ENCODE measurements at places on chromosomes 3 and 15.
A peak's percentile ranks its signal among the peaks of the same experiment; 100 is the strongest.

DNA sequence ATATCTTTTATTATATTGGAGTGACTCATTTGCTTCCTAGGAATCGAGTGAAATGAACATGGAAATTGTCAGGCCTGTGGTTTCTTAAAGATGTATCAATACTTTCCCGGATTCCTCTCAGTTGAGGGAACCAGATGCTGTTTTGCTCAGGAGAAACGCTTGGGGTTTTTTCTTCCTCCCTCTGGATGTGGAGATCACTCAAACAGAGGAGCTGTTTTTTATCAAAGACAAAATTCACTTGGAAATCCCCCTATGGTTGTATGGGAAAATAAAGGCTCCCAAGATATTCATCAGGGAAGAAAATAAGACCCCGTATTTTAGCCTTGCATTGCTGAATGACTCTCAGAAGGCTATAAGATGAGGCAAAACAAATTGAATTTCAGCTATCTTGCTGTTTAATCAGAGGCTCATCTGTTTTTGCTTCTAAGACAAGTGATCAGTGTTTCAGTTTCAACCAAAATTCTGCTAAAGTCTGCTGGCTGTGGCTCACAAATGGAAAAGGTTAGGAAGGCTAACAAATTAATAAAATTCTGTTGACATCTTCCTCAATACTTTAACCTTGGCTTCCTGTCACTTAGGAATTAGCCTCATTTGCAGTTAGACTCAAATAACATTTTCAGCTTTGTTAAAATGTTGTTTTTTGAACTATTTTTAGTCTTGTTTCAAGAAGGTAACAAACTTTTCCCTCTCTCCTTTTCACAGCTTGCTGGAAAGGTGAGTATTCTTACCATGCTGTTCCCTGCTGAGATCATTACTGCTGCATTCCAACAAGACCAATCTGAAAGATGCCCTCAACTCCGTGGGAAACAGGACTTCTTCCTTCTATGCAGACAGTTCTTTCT, 83.6 kb downstream of the COL6A5 start:
- H3K4me3 ChIP-seq = no peak overlapping the region
- no peak overlapping the region for H3K27ac ChIP-seq
- no peak for DNase-seq

- DNase-seq = no peak
- H3K36me3 ChIP-seq = no peaks in the 10 kb centered on the region
- H3K27me3 ChIP-seq = no peaks in the 10 kb centered on the region
- no peaks in the 10 kb centered on the region for H3K4me1 ChIP-seq
- no peak overlapping the region for H3K4me3 ChIP-seq
Measured at GRCh38 chr15:91689377-91689776, 164.1 kb upstream of the SLCO3A1 start.

DNA sequence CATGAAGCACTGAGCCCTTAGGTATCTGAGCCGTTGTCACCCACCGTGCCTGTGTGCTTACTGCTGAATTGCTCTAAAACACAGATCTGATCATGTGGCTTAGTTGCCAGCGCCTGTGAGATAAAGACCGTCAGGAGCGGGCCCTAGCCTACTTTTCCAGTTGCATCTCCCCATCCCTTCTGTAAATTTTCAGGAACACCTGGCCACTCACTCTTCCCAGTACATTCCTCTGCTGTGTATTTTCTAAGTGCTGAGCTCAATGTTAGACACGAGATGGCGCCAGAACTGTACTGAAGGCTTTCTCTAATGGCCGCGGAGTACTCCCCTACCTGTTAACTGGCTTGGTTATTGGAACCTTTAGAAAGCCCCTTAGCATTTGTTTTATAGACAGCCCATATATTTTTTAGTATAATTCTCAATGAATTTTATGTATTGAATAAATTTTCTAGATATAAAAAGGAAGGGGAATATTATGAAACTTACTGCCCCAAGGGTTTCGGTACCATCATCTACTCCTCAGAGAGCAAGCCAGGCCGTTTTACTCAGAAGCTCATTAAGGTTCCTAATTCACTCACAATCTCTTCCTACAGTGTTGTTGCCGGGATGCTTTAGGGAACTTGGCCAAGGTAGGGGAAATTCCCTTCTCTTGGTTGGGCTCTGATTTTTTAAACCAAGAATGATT, 16.7 kb upstream of the WNT7A start:
- no peaks in the 10 kb centered on the region for H3K4me1 ChIP-seq
- peak overlapping the region; percentile 81 for H3K27ac ChIP-seq
- H3K36me3 ChIP-seq = no peaks in the 10 kb centered on the region
- peak overlapping the region; percentile 63 for H3K4me3 ChIP-seq
- DNase-seq = peak; percentile 64

- H3K4me1 ChIP-seq = no peaks in the 10 kb centered on the region
- no peak overlapping the region for H3K27ac ChIP-seq
- DNase-seq = no peak
- H3K27me3 ChIP-seq = no peaks in the 10 kb centered on the region
- H3K4me3 ChIP-seq = no peak overlapping the region
Measured at GRCh38 chr15:78695854-78696253, 54.8 kb upstream of the CHRNB4 start.

DNA sequence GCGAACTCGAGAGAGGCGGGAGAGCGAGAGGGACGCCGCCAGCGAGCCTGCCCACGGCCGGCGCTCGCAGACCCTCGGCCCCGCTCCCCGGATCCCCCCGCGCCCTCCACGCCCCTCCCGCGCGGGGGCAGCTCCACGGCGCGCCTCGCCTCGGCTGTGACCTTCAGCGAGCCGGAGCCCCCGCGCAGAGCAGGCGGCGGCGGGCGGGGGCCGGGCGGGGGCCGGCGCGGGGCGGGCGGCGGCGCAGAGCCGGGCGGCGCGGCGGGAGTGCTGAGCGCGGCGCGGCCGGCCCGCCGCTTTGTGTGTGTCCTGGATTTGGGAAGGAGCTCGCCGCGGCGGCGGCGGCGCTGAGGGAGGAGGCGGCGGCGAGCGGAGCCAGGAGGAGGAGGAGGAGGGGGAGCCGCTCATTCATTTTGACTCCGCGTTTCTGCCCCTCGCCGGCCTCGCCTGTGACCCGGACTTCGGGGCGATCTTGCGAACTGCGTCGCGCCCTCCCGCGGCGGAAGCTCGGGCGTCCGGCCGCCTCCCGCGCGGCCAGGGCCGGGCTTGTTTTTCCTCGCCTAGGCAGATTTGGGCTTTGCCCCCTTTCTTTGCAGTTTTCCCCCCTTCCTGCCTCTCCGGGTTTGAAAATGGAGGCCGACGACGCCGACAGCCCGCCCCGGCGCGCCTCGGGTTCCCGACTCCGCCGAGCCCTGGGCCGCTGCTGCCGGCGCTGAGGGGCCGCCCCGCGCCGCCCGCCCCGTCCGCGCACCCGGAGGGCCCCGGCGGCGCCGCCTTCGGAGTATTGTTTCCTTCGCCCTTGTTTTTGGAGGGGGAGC, 524 bp downstream of the IGF1R start:
- H3K36me3 ChIP-seq = no peaks in the 10 kb centered on the region
- no peaks in the 10 kb centered on the region for H3K4me1 ChIP-seq
- no peak for DNase-seq
- no peaks in the 10 kb centered on the region for H3K27me3 ChIP-seq
- H3K4me3 ChIP-seq = peak overlapping the region; percentile 95
- peak overlapping the region; percentile 97 for H3K27ac ChIP-seq

GRCh38 chr15:79942741-79943481, 28.1 kb downstream of the BCL2A1 start:
- H3K36me3 ChIP-seq = no peaks in the 10 kb centered on the region
- H3K27ac ChIP-seq = no peak overlapping the region
- H3K4me1 ChIP-seq = no peaks in the 10 kb centered on the region
- H3K27me3 ChIP-seq = no peaks in the 10 kb centered on the region
- no peak for DNase-seq

DNA sequence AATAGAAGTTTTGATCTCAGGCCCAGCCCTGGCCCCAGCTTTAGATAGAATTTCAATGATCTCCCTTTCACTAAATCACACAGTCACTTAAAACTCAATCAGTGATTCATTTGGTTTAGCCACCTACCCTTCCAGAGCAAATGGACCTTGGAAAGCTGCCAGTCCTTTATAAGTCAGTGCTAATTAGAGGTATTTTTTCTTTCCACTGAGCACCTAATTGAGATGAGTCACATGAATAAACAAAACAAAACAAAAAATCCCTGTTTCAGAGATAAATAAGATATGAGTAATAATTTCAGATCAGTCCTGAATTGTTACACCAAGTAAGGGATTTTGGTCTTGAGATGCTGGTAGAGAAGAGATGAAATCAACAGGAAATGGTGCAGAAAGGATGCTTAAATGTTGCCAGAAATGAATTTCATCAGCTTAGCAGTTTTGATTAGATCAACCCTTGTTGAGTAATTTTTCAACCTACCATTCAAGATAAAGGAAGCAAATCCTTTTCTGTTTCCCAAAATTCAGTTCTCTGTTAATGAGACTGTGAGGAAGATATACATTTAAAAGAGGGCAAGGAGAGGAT, 352.0 kb upstream of the COL8A1 start:
- no peak for DNase-seq
- no peak overlapping the region for H3K4me3 ChIP-seq
- H3K36me3 ChIP-seq = no peaks in the 10 kb centered on the region
- H3K4me1 ChIP-seq = peaks cover 17% of the 10 kb centered on the region
- H3K27ac ChIP-seq = peak overlapping the region; percentile 11
- no peaks in the 10 kb centered on the region for H3K27me3 ChIP-seq
